ENCODE measurements at places on chromosomes 7 and 10.

- no peak for DNase-seq
These were observed 13.1 kb downstream of the EPC1 start for GRCh38 chr10:32333849-32334248.

- no peak for DNase-seq
These were observed 79.4 kb upstream of the CDCA7L start for GRCh38 chr7:22025075-22025474.

DNA sequence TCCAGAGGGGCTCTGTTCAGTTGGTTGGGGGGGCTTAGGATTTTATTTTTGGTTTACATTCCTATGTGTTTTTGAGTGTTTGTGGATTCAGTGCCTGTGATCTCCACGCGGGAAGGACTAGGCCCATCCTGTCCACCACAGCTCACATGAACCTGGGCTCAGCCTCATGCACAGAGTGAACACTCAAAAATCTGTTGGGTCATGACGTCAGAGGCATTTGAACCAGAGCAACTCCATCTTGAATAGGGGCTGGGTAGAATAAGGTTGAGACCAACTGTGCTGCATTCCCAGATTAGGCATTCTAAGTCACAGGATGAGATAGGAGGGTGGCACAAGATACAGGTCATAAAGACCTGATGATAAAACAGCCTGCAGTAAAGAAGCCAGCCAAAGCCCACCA, 133.3 kb downstream of the RAMP3 start:
- no peak for DNase-seq

DNA sequence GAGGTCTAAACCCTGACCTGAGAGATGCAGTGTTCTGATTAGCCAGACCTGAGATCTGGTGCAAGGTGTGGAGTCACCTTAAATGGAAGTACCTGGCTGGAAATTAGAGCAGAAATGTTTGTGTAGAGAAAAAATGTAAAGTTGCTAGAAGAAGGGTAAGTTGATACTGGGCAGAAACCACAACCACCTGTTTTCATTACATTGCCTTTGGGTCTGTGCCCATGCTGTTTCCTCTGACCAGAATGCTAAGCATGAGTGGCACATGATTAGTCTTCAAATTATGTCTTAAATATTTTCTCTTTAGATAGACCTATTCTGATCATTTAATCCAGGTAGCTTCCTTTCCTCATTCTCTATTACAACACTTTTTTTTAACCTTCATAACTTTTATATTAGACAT, 69.0 kb downstream of the CASD1 start:
- no peak for DNase-seq

DNA sequence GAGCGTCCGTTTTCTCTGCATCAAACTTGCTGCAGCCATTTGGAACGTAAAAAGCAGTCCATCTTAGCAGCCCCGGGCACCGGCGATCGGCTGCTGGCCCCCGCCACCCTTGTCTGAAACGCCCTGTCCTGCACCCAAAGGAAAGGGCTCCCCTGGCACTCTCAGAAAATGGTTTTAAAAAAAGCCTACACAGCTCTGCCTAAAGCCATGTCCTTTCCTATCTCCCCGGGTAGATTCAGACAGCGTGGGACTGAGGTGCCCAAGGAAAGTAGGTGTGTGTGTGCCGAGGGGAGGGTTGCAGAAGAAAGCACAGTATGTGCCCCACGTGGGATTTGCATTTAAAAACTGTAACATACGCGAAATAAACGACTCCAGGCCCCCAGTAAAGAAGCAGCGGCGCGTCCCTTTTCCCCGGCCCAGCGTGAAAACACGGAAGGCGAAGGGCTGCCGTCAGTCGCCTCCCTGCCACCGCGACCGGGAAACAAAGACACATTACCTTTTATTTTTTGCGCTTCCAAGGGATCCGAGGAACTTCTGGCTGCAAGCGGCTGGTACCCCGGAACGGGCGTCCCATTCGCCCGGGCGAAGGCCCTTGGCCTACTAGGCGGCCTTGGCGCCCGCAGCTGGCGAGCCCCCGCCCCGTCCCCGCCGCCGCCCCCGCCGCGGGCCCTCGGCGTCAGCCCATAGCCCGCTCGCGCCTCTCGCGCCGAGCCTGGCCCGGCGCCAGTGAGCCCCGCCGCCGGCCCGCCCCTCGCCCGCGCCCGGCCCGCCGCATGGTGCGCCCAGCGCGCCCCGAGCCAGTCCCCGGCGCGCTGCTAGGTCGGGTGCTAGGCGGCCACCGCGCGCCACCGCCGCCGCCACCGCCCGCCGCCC, 304.6 kb downstream of the PRPF18 start:
- peak; percentile 27 for DNase-seq

DNA sequence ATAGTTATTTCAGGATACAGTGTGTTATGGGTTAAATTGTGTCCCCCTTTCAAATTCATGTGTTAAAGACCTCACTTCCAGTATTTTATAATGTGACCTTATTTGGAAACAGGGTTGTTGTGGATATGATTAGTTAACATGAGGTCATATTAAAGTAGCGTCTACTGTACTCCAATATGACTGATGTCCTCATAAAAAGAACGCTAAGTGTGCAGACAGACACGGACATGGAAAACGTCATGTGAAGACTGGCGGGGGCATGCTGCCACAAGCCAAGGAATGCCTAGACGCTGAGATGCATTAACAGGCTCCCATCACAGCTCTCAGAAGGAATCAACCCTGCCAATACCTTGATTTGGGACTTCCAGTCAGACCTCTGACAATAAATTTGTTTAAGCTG, 1.5 kb upstream of the WDR37 start:
- no peak for DNase-seq

DNA sequence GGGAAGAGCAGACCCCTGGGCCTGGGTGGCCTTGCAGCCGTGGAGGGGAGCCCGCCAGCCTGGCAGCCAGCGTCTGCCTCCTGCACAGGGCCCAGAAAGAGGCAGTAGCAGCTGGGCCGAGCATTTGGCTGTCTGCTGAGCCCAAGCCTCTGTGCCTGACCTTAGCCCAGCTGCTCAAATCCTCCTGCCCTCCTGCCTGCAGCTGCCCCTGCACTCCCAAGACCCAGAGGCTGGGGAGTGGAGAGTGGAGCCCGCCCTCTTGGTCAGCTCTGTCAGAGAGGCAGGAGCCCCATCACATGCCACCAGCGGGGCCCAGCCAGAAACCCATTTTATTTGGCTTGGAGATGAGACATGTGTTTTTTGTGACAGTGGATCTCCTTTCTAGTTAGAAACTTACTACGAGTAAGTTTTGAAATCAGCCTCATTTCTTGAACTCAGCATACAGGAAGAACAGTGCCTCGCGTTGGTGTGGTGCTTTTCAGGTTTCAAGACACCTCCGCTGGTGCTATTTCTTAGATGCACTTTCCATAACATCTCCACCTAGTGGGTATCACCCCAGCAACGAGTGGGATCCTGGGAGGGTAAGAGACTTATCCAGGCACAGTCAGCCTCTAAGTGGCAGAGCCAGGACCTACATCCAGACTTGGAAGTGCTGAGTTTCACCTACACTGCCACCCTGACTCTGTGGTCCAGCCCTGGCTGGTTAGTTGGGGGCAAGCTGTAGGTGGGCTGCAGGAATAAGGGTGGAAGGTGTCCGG, 477.1 kb downstream of the RPS24 start:
- DNase-seq, result no peak

DNA sequence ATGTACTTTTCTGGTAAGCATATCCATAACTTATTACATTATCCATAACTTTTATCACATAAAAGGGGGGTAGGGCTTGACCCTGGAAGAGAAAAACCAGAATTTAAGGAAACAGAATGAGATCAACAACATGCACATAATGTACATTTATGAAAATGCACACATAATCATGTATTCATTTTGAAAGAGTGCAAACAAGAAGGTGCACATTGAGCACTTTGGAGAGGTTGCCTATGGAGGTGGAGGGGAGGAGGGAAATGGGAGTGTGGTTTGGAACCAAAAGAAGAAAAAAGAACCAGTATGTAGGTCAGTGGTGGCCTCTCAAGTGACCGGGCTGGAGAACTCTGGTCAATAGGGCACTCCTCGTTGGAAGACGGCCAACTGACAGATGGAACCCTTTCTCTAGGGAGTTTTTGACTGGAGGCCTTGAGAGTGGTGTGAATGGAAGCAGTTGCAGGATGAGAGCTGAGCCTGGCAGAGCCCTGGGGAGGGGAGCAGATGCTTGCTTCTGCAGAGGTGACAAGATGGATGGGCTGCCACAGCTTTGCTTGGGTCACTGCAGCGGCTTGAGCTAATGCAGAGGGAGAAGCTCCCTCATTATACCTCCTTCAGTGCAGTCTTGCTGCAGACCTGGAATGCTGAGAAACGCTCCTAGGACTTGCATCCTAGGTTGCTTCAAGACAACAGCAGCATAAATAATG, 192.7 kb downstream of the SEC23IP start:
- no peak for DNase-seq

DNA sequence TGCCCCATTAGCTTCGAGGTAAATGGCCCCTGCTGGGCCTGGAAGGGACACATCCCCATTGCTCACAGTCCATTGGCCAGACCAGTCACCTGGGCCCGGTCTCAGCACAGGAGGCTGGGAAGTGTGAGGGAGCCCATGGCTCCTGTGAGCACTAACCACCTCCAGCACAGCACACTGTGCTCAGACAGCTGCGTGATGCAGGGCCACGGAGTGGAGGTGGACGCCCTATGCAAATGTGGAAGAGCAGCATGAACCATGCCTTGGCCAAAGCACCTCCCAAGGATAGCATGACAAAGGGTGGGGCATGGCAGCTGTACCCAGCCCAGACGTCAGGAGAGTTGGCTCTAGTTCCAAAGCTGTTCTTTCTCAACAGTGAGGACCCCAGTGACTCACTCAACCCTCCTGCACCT, 120.1 kb upstream of the ZMIZ1 start:
- DNase-seq, result no peak

DNA sequence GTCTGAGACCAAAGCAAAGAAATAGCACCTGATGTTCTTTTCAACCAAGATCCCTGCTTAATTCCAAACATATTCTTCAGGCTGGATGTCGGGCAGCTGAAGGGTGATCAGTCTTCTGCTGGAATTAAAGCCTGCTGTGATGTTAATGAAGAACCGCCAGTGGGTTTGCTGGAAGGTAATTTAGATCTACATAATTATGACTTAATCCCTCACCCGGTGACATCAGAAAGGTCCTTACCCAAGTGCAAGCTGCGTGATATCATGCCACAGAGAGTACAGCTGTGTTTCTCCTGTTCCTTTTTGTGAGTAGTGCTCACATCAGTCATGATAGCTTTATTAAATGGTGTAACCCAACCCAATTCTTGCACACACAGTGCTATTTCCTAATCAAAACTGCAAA, 29.1 kb upstream of the LRGUK start:
- DNase-seq, result no peak

DNA sequence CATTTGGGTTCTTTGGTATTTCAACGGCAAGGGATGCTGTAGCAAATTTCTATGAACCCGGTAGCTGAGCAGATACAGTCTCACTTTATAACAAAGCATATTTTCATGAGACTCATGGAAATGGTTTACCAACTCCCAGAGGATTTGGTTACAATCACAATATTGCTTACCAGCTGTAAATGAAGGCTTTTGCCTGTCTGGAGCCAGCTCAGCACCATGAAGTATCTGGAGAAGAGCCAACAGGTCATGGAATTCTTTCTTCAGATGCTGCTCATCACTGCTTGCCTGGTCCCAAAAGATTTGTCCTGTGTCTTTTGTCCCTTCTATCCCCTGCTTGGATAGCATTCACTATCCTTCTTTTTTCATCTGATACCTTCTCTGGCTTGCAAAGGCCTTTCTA, 316.9 kb upstream of the PHYHIPL start:
- DNase-seq, result no peak

DNA sequence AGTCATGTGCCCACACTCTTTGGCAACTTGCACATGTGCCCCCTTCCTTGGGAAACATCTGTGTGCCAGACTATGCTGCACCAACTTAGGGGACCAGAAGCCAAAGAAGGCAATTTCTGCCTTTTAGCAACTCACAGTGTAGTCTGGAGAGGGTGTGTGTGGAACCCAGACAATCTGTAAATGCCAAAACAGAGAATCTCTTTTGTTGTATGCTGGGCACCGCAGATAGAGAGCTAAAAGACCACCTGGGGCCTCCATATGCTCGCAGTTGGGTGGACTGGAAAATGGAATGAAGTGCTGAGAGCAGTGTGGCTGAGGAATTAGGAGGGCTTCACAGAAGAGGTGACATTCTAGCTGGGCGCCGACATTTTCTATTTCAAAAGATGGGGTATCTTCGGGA, 26.4 kb downstream of the UBTD1 start:
- no peak for DNase-seq

DNA sequence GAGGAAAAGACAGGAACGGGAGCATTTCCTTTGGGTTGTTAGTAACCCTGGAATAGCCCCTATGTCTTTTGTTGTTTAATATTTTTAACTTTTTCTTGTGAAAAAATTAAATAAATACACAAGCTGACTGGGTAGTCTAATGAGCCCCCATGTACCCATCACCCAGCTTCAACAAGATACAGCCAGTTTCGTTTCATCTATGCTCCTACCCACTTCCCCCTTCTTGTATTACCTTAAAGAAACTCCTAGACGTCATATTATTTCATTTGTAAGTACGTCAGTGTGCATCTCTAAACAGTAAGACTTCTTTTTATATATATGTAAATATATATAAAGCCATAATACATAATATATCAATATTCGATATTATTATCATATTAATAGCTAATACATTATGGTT, 42.8 kb upstream of the NUB1 start:
- no peak for DNase-seq

Measured in hepatic stellate cell (primary cell).